Bone marrow (tissue), 2 donors: ENCODE measurements at places on chromosomes 4 and X.

DNA sequence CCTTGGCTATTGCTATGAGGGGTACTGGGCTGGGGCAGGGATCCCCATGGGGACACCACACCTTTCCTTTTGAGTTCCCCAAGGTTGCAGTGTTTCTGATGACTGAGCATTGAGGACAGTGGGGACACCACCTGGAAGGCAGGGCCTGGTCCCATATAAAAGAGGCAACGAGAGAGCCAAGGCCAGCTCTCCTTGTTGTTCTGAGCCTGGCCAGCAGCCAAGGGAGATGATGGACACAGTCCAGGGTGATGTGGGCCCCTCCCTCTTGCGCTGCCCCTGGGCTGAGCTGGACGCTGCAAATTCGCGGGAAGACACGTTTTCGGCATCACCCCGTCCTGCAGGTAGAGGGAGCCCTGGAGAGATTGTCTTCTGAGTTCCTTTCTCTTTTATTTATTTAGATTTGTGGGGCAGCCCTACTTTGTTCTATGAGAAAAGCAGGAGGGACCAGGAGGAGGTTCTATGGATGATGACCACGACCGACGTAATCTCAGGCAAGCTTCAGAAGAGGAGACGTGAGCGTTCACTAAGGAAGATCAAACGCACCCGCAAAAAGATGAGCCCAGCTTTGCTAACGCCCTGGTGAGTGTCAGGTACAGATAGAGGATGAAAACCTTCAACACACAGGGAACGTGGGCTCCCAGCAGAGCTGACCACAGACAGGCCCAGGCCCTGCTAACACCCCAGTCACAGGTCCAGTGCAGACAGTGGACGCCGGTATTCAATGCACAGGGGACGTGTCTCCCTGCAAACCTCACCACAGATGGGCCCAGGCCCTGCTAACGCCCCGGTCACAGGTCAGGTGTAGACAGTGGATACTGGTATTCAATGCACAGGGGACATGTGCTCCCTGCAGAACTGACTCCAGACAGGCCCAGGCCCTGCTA, 97.4 kb downstream of the SHOX start:
- DNase-seq, result no peak

GRCh38 chrX:68332201-68332731, 101.0 kb downstream of the OPHN1 start:
- DNase-seq, result no peak

GRCh38 chrX:56069299-56069931, 162.7 kb upstream of the KLF8 start:
- no peak for DNase-seq

DNA sequence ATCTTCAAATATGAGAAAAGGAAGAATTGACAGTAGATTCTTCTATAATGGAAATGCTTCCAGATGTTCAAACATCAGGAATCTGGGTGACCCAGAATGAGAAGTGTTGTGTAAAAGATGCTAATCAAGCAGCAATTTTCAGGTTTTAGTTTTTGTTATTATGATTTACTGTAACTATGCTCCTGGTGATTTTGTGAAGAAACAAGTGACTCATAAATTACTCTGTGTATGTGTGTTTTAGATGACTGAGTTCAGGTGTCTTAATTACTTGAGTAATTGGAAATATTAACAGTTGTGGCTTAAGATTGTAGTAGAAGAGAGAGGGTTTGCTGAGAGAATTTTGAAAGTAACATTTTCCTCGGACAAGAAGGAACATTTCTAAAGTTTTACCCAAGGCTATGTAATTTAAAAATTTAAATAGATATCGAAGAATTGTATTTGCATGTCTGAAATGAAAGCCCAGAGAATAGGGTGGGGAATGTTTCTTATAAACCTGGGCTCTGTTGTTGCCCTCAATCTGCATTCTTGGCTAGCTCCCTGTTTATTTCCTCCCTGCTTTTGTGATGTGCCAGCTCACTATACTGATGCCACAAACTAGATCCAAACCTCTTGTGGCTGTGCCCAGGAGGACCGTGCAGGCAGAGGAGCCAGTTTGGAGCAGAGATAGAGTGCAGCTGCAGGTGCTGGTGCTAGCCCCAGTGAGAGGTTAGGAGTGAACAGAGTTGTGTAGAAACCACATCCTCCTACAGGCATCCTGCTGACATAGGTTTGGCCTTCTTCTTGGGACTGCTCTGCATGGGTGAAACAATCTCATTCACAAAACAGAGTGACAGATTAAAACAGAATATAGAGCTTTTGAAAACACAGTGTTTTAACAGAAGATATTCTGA, 25.4 kb upstream of the TNIP3 start:
- DNase-seq, result no peak

- no peak for DNase-seq
These were observed 330.5 kb downstream of the ARHGAP10 start for GRCh38 chr4:148062301-148062950.

DNA sequence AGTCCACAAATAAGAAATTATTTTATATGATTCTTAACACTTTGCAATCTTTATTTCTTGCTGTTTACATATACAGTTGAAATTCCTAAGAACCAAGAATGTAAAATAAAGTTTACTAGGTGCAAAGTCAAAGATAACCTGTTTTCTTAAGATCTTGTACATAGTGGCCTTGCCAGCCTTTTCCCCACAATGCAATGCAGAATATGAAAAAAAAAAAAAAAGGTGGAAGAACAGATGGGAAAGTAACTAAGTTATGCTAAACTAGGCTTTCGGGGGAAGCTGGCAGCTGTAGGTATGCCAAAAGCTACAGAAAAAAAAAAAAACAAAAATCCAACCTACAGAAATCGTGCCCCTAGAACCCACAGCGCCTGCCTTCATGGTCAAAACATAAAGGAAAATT, 1588.4 kb downstream of the STIM2 start:
- DNase-seq, result no peak

DNA sequence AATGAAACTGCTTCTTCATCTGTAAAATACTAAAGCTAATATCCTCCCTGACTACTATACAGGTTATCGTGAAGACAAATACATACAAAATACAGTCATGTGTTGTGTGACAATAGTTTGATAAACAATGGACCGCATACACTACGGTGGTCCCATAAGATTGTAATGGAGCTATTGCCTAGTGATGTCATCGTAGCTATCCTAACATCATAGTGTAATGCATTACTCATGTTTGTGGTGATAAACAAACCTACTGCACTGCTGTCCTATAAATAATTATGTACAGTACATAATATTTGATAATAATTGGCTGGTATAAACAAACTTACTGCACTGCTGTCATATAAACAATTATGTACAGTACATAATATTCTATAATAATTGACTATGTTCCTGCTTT, 5.6 kb upstream of the NEIL3 start:
- DNase-seq, result no peak

DNA sequence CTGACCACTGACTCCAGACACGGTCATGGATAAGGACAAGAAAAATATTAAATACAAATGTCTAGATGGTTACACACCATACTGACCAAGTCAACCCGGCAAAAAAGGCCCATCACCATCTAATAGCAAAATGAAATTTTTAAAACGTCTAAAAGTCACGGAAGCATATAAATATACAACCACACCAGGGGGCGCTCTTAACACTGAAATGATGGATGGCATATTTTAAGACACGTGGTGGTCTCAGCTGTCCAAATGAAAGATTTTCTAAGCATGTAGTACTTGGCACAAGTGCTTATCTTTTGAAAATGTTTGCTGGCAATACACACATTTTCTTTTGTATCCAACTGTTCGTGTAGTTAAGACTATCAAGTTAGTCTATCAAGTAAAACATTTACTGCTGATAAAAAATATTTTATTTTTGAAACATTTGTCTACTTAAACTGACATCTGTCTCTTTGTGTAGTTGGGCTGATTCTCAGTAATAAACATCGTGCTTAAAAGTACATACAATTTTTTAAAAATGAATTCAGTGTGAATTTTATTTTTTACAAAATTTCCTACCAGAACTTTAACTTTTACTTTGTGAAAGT, 64.6 kb downstream of the COX7B2 start:
- DNase-seq, result peak; percentile 42

- no peak for DNase-seq
These were observed 847.3 kb downstream of the GLUD2 start for GRCh38 chrX:121894756-121895155.

DNA sequence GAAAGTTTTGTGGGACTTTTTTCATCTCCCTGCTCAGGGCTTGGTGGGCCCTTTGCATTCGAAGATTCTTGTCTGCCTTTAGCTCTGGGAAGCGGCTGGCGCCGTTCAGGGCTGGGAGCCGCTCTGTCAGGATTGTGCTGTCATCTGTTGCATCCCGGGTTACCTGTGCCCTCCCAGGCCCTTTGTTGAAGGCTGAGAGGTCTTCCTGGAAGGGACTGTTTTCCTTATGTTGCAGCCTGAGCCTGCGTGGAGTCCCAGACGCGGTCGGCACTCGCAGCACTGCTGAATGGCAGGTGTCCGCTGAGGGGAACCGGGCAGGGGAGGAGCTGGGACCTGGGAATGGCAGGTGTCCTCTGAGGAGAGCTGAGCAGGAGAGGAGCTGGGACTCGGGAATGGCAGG, 15.9 kb downstream of the RGS12 start:
- no peak for DNase-seq

GRCh38 chr4:27789773-27790172, 929.1 kb downstream of the STIM2 start:
- DNase-seq, result no peak

DNA sequence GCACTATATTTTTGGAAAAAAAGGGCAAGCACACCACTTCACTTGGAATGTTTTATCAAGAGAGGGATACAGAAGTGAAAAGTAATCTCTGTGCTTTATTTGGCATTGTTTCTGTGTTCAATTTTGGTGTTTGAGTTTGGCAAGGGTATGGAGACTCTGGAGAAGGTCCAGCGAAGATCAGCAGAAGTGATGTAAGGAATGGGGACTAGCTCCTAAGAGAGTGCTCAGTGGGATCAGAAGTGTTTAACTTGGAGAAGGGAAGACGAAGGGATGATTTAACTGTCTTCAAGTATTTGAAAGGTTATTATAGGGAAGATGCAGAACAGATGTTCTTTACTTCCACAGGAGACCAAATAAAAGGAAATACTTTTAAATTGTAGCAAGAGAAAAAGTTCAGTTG, 74.3 kb downstream of the CFAP299 start:
- DNase-seq, result no peak

GRCh38 chrX:120774606-120775005, 101.1 kb downstream of the CT47B1 start:
- DNase-seq, result no peak

GRCh38 chr4:8882239-8882638, 10.6 kb upstream of the HMX1 start:
- no peak for DNase-seq

DNA sequence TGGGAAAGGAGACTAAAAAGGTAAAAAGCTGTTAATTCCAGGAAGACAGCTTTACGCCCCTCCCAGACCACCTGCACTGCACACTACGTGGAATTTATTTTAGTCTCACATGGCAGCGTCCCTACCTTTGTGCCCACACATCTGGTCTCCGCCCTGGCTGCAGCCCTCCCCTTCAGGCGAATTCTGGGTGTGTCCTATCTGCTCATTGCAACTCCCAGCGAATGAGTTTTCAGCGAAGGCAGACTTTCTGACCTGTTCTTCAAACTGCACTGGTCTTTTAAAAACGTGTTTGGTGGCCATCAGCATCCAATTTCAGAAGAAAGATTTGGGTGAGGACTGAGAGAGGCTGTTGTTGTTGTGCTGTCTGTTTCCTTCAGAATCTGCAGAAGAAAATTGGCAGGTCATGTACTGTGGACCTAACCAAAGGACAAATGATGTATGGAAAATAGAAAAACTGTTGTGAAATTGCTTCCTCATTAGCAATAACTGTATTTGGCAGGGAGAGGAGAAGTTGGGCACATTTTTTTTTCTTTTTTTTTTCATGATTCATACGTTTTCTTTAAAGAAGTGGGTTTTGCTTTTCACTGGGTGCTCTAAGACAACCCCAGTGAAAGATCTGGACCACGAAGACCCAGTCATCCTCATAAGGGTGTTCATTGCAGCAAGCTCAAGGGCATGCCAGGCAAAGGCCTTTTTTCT, 4.2 kb downstream of the TLR8 start:
- DNase-seq, result peak; percentile 1

DNA sequence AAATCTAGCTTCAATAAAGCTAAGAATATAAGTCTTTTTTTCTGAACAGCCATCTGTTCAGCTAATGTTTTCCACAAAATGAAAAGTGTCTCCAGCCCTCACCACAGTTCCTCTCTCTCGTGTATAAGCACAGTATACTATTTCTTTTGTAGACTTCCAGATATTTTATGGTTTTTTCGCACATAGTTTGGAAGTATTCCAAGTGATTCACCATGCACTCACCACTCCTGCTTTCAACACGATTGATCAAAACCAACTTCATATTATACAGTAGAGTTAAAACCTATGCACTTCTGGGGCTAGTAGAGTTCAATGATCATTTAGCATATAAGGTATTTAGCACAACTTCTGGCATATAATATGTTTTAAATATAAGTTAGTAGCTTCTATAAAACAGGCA, 105.8 kb upstream of the DCAF12L1 start:
- DNase-seq, result no peak

GRCh38 chrX:16914058-16914457, 32.4 kb upstream of the REPS2 start:
- peak; percentile 49 for DNase-seq

DNA sequence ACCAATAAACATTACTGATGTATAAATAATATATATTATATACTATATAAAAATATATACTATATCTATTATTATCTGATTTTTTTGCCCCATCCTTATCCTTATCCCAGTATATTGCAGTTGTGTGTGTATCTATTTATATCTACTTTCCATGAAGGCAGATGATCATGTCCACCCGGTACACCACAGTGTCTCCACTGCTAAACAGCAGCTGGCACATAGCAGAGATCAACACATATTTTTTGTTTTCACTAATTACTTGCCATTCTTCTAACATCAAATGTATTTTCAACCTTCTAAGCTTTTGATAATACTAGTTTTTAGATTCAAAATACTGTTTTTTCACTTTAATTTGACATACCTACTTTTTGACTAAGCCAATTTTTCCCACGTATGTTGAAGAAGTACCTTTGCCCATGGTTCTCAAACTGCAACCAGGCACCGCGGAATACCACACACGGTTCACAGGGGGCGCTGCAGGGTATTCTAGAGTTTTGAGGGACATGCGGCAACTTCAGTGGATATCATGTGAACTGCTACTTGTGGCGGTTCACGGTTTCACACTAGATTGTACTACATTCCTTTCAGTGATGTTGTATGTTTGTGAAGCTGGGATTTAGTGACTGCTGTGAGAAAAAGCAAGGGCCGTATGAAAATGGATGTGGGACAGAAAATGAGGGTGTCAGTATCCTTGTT, 182.5 kb upstream of the NPY2R start:
- DNase-seq, result no peak

DNA sequence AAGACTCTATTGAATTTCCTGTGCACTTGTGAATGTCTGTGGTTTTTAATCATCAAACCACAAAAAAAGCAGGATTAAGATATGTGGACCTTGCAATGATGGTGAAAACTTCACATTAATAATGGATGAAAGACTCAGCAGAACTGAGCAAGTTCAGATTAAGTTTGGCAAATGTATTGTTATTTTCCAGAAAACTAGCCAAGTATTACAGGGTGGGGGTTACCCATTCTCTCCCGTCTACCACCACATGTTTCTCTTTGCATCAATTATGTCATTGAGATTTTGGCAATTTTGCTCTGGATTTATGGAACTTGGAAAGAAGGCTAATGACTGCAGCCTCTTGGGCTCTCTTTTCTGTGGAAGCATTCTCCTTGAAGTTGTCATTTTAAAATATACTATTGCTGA, 577.1 kb downstream of the ANKRD50 start:
- DNase-seq, result no peak

GRCh38 chr4:18480928-18481327, 459.4 kb upstream of the LCORL start:
- DNase-seq, result no peak

- DNase-seq, result no peak
These were observed 184.0 kb downstream of the TSPAN5 start for GRCh38 chr4:98474408-98474844.
